ENCODE measurements at places on chromosomes 16 and 17.

DNA sequence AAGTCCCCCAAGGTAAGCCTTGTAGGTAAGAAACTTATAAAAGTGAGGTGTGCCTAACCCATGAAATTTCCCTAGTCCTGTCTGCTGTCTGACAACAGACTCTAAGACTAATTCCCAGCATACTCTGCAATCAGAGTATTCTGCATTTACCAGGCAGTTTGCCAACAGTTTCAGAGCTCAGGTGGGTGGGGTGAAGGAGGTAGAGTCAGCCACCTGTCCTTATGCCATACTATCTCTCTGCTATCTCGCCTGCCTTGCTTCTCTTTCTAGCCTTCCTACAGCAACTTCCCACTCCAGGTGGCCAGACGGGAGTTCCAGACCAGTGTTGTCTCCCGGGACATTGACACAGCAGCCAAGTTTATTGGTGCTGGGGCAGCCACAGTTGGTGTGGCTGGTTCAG, 2.3 kb downstream of the ATP5MC1 start:
- DNase-seq: no peak

DNA sequence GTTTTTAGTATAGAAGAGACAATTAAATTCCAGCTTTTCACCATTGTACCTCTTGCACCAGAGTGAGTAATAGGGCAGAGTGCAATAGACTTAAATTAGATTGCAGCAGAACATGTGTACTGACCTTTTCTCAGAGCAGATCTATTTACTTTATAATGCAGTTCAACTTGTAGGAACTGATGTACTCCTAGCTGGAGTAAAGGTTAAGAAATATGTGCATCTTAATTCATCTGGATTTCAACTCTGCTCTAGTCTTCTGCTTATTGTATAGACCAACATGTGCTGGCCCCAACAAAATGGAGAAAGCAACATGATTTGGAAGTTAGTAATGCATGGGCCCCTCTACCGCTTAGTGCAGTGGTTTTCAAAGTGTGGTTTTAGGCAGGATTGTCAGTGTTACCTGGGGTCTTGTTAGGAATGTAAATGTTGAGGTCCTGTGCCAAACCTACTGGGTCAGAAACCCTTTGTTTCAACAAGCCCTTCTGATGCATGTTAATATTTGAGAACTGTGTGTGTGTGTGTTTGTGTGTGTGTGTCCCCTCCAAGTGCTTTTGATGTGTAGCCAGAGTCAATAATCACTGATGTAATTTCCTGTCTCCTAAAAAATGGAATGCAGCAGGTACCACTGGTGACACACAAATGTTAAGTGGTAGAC, 138.6 kb downstream of the TOX3 start:
- DNase-seq: no peak

DNA sequence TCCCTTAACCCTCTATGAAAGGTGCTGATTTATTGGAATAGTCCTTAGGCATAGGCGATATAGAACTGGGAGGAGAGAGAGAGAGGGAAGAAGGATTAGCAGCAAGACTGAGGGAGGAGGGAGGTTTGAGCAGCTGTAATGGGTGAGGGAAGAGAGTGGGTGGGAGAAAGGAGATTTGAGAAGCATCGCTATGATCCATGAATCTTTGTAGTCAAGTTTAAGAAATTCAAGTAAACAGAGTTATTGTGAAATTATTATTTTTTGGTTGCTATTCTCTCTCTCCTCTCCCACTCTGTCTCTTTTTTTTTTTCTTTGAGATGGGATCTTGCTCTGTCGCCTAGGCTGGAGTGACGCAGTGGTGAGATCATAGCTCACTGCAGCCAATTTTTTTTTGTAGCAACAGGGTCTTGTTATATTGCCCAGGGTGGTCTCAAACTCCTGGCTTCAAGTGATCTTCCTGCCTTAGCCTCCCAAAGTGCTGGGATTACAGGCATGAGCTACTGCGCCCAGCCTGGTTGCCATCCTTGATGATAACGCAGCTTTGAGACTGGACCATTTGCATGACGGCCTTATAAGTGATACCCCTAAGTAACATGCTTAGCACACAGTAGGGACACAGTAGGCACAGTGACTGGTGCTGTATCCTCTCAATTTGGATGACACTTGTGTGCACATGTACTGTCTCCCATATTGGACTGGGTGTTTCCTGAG, 21.0 kb upstream of the TNS4 start:
- peak; percentile 41 for DNase-seq

GRCh38 chr17:35298639-35299038, 55.8 kb downstream of the SLFN5 start:
- no peak for DNase-seq

DNA sequence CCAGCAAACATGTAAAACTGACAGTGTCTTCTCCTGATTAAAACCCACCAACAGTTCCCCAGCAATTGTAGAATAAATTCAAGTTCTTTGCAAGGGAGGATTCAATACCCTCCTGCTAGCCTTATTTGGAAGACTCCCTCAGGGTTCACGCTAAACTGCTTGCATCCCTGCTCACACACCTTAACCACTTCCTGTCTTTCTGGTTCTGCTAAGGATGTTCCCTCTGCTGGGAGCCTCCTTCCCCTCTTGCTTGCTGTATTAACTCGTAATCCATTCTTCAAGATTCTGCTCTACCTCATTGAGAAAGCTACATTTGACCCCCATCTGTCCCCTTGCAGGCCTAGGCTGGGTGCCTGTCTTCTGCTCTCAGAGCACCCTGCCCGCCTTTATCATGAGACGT, 2.3 kb upstream of the SHISA6 start:
- no peak for DNase-seq

DNA sequence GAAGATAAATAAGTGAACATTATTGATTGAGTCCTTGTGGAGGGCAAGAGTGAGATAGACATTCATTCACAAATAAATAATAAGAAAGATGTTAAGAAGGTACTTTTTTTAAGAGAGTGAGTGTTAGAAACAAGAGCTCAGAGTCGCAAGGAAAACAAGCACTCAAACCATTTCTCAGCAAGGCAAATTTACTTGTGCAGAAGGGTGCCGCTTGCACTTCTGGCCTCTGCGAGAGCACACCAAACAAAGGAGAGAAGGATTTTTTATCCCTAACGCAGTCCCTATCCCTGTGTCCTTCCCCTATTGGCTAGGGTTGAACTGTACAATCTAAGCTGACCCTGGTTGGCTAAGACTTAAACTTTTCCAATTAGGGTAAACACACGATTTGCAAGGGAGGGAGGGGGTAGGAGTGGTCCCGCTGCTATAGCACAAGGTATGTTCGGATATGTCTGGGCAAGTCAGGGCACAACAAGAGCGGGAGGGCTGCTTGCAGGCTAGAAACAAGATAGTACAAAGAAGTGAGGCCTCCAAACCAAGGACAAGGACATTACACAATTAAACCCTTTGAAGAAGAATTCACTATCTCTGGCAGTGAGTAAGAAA, 156.2 kb downstream of the PPM1E start:
- DNase-seq: no peak

- no peak for DNase-seq
Observed at GRCh38 chr17:67484261-67484660, 107.2 kb downstream of the PITPNC1 start.

DNA sequence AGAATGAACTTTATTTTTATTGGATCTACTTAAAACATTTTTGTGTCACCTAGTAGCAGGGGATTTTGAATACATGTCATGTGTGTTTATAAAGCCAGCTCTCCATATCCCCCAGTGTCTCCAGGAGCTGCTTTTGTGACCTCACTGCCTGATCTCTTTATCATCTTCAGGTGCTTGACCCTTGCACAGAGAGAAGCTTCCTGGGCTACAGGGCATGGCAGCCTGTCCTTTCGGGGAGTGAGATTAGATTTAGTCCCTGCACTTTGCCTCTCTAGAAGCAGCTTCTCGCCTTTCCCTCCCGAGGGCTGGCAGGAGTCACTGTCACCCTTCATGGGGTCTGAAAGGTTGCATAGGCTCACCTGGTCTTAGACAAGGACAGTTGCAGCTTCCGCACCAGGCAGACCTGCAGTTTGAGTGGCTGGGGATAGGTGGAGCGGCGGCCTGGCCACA, 42.7 kb downstream of the PGS1 start:
- DNase-seq: no peak

- DNase-seq: no peak
Observed at GRCh38 chr16:48852458-48852857, 242.5 kb upstream of the N4BP1 start.

Data from sciatic nerve (tissue), 2 donors.